GM10248 (cell line): ENCODE measurements at places on chromosomes 1 and 21.

DNA sequence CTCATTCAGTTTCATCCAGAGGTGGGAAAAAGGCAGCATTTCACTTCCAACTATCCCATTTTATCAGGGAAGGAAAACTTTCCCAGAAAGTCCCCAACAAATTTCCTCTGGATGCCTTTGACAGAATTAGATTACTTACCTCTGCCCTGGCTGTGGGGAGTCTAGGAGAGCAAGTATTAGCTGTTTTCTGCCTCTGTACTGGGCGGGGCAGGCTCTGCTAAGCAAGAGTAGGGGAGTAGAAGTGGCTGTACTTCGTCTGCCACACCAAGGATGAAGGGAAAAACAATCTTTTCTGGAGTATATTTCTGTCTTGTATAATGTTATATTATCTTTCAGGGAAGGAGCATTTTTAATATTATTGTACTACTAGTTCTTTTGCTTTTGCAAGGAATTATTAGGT lies 78.5 kb downstream of the FNBP1L start:
- no peak for DNase-seq

- no peak for DNase-seq
Measured at GRCh38 chr1:70314706-70315304, 39.7 kb downstream of the ANKRD13C start.

DNA sequence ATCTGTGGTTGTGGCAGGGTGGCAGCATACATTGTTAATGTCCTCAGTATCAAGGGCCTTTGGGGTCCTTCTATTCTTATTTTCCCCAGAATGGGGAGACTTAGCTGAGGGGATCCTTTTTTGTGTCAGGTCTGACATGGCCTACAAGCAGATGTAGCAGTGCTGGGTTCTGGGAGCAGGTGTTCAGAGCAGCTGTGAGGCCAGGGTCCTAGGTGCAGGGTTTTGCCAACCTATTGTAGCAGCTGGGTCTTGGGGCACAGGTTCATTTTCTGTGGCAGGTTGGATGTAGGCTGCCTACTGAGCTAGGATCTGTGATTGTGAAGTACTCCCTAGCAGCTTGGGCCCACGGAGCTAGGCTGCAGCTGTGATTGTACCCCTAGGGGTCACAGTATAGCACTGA lies 60.1 kb downstream of the DIPK1A start:
- no peak for DNase-seq

DNA sequence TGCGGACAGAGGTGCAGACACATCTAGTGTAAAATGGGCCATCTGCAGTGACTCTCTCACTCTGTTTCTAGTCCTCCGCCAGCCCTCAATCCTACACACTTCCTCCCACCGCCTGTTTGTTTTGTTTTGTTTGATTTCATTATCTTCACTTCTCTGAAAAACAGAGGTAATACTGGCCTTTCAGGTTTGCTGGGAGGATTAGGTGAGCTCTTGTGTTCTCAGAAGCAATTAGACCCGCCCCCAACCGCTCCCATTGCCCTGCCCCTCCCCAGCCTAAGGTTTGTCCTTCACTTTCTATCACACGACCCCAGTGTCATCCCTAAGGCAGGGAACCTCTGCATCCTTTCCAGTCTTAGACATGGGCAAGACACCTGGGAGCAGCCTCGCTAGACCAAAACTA lies 43.2 kb upstream of the TACSTD2 start:
- no peak for DNase-seq

GRCh38 chr1:233278631-233279030 lies 16.9 kb downstream of the PCNX2 start:
- no peak for DNase-seq

DNA sequence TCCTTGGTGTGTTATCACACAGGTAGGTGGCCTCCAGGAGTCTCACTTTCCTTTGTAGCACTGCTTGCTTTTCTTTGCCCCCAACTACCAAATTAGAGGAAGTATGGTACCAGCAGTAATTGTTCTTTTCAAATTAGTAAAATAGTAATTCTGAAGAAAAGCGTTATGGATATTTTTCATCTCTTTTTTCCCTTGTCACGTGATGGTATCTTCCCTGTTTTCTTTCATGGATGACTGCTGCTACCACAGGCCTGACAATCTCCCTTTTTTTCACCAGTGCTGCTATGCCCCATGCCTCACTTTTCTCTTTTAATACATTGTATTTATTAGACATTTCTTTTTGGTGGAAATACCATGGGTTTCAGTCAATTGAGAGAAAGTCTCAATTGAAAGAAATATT lies 3.3 kb downstream of the ZBTB37 start:
- DNase-seq: no peak

- peak; percentile 24 for DNase-seq
Measured at GRCh38 chr1:107964336-107965109, 457 bp downstream of the VAV3 start.

DNA sequence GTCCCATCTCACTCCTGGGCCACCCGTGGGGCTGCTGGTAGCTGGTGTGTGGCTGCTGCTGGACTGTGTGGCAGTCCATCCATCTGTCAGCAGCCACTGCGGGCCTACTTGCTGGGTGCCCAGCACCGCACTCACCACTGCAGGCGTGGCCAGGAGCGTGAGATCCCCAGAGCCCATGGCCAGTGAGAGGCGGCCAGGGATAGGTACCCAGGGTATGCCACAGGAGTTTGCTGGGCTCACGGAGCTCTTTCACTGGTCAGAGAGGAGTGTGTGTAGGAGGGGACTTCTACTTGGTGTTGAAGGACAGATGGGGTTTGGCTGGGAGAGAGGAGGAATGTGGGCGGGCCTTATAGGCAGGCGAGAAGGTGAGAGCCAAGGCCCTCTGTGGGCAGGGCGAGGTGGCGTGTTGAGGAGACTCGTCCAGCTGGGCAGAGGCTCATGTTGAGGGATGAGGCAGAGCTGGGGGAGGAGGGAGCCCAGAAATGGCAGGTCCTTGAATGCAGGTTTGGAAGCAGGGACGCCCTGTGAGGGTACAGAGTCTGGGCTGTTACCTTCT lies 15.0 kb downstream of the QSOX1 start:
- no peak for DNase-seq

DNA sequence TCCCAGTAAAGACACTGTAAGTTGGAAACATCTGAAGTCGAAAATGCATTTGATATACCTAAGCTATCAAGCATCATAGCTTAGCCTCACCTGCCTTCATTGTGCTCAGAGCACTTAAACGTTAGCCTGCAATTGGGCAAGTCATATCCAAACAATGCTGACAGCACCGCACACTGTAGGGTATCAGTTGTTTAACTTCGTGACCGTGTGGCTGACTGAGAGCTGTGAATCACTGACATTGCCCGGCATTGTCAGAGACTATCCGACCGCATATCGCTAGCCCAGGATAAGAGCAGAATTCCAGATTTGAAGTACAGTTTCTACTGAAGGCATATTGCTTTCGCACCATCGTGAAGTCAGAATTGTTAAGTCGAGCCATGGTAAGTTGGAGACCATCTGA lies 41.5 kb downstream of the GALNT2 start:
- DNase-seq: no peak
